NCI-H1092 (cell line): ENCODE measurements at places on chromosomes 4 and X.
A peak's percentile ranks its signal among the peaks of the same experiment; 100 is the strongest.

- DNase-seq, result no peak
Measured at GRCh38 chr4:55635282-55635681, 816 bp downstream of the NMU start.

DNA sequence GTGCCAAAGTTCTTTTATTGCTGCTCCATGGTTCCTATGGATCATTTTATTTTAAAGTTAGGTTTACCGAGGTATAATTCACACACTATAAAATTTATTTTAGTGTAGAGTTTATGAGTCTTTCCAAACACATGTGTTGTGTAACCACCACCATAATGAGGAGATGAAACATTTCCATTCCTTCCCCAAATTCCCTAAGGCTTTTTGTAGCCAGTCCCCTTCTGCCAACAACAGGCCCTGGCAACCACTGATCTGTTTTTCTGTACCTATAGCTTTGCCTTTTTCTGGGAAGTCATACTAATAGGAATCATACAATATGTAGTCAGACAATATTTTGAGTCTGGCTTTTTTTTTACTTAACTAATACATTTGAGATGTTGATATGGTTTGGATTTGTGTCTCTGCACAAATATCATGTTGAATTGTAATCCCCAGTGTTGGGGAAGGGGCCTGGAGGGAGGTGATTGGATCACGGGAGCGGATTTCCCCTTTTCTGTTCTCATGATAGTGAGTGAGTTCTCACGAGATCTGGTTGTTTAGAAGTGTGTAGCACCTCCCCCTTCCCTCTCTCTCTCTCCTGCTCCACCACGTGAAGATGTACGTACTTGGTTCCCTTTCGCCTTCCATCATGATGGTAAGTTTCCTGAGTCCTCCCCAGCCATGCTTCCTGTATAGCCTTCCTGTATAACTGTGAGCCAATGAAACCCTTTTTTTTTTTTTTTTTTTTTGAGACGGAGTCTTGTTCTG, 59.6 kb upstream of the DHX15 start:
- no peak for DNase-seq

GRCh38 chr4:76198411-76199237, 15.0 kb downstream of the SCARB2 start:
- DNase-seq, result peak; percentile 87

DNA sequence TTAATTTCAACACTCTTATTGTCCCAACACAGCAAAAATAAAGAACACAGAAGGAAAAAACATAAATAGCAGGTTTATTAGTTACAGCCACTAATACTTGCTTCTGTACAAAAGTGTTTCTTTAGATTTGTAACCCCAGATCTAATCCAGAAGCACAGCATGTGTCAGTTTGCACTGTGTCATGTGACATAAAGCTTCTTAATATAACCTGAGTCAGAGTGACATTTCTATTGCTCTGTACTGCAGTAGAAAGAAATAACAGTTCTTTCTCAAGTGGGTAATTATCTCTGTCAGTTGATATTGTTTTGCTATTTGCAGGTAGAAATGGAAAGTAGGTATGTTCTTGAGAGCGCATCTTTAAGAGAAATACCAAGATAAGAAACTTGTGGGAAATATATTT, 422.5 kb downstream of the ZIC3 start:
- DNase-seq, result no peak

DNA sequence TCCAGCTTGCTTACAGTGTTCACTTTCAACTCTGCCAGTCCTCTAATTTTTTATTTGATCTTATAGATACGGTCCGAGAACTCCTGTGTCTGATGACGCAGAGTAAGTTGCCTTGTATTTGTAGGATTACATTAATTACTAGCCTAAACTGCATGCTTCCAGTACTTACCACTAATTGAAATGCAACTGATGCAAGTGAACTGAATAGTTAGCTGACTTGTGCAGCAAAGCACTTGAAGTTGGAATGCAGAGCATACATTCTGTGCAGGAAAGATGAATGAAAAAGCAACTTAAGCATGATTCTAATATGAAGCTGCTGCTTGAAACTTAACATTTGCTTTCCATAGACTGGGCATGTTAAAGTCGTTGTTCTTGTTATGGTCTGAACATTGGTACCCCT, 100.9 kb downstream of the LIMCH1 start:
- DNase-seq, result no peak

GRCh38 chr4:83582289-83582785, 46.4 kb downstream of the GPAT3 start:
- peak; percentile 34 for DNase-seq

DNA sequence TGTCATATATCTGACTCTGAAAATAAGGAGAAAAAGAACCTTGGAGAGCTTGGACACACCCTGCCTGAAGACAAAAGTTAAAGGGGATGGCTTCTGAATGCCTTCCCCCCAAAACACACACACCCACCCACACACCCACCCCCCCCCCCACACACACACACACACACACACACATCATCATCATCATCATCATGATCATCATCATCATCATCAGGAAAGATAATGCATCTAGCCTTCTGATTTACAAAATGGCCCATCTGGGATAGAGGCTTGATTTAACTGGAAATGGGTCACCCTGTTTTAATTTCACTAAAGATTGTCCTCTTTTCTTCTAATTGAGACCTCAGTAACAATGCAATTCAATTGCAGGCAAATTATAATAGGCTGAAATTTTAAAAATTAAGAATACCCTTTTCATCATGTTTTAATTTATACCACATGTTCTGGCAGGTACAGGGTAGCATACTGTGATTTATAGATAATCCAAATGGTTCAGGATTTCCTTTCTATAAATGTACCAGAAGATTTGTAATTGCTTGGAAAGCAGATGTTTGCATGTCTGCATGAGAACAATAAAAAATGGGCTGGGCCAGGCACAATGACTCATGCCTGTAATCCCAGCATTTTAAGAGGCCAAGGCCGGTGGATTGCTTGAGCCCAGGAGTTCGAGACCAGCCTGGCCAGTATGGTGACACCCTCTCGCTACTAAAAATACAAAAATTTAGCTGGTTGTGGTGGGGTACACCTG, 56.5 kb downstream of the TRIM2 start:
- DNase-seq, result no peak

DNA sequence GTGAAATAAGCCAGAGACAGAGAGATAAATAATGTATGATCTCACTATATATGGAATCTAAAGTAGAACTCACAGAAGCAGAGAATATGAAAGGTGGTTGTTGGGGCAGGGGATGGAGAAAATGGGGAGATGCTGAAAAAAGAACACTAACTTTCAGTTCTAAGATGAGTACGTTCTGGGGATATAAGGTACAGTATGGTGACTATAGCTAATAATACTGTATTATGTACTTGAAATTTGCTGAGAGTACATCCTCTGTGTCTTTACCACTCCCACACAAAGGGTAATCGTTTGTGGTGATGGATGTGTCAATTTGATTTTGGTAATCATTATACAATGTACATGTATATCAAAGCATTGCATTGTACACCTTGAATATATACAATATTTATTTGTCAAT, 6.6 kb downstream of the FBXL5 start:
- no peak for DNase-seq

- no peak for DNase-seq
Measured at GRCh38 chrX:138791551-138791950, 80.0 kb upstream of the FGF13 start.

DNA sequence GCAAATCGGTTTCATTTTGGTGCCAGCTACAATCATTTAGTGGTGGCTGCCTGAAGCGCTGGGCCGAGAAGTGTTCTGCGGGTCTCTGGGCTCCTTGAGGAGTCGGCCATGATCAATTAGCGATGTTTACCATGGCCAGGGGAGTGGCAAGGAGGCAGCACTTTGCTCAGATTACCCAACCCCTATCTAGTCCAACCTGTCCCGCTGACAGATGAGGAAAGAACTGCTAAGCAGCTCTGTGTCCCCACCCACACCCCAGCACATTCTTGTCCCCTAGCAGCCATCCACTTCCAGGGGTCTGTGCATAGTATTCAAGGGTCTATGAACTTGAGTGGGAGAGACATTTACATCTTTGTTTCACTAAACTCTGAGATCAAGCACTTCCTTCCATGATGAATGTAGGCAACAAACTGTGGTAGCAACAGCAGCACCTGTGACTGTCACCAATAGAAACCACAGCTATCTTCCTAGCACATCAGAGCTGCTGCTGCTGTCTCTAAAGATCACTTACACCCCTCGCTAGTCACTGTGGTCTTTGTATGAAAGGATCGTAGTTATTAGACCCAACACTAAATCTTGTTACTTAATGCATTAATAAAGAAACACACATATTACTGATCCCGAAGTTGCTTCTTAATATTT, 331.6 kb downstream of the BCOR start:
- DNase-seq, result no peak

- DNase-seq, result no peak
Measured at GRCh38 chr4:6393544-6394475, 78.6 kb downstream of the PPP2R2C start.

GRCh38 chr4:102247041-102247440, 98.2 kb downstream of the SLC39A8 start:
- no peak for DNase-seq

DNA sequence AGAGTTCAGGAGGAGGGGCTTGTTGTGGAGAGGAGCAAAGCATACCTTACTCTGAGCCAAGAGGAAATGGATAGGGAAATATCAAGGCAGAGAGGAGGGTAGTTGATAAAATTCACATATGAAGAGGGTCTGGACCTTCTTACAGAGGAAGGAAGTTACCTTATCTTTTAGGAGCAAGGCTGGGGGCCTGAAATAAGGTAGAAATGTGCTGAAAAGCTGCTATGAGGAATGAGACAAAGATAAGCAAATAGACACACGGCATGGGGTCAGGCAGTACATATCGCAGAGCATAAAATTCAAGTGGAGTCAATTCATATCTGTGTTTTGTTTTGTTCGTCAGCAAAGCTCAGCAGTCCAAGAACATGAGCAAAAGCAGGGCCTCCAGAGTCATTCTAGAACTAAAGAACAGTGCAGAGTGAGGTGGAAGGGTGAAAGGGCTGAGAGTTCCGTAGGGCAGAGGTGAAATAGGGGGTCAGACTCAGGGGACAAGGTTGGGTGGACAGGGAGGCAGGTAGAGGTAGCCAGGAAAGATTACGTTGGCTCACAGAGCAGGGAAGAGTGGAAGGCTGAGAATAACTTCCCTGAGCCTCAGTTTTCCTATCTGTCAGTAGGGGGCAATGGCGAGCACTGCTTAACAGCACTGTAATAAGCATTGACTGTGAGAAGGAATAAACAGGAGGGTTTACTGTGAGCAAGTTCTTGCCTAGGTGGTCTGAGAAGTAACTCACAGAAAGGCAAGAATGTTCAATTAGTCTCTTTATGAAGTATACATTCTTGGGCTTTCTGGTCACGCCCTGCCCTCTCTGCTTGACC, 9.2 kb downstream of the VSIG4 start:
- DNase-seq, result no peak

GRCh38 chr4:86261636-86262035, 98.2 kb downstream of the MAPK10 start:
- no peak for DNase-seq

- DNase-seq, result peak; percentile 13
Measured at GRCh38 chr4:25863347-25863784, 578 bp upstream of the SEL1L3 start.
